ENCODE measurements at places on chromosomes 3 and 15.

- no peak for DNase-seq
These were observed 373.5 kb downstream of the SHQ1 start for GRCh38 chr3:72474775-72475174.

DNA sequence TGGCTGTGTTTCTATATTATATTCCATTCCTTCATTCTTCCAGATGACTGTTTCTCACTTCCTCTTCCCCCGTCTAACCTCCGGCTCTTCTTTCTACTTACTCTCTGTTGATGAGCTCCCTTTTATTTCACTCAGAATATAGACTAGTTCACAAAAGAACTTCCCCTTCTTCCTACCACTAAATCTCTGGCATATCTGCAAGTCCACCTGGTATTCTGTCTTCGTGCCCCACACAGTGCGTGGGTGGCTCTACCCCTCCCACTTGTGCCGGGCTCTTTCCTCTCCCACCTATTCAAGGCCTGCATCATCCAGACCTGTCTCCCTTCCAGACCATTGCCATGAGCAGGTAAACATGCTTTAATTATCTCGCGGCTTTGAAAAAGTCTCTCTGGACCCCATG, 73.0 kb downstream of the SCN10A start:
- DNase-seq = no peak

GRCh38 chr3:58471025-58471887, 20.6 kb upstream of the KCTD6 start:
- DNase-seq = peak; percentile 15

DNA sequence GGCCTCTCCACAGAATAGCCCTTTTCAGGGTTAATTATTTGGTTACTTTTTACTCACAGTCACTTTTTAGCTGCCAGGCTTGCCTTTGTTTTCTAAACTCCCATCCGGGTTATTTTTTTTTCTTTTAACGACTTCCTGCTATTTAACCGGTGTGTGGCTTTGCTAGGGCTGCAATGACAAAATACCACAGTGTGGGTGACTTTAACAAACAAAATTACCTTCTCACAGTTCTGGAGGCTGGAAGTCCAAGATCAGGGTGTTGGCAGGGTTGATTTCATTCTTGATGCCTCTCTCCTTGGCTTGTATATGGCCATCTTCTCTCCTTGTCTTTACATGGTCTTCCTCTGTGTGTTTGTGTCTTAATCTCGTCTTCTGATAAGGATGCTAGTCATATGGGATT, 91.5 kb downstream of the IL1RAP start:
- no peak for DNase-seq

DNA sequence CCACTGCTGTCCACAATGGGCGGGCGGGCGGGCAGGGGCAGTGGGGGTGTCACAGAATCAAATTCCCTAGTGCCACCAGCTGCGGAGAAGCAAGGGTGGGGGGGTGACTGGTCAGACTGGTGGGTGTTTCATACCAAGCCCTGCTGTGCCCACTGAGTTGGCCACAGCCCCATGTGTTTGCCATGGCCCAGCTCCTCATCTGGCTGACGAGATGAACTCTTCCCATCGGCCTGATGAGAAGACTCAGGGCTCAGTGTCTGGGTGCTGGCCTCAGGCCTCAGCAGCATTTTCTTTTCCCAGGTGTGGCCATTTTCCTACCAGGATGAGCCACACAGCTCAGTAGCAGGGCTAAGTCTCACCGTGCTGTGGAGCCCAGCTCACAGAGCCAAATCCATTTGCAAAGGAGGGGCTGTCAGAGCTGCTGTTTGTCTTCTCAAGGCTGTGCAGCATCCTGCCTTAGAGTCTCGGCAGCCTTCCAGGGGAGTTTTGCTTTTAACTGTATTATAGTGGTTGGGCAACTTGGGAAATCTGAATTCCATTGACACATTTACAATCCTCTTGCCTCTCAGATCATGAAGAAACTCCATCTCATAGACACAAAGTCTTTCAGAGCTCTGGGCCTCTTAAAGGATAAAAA, 176.8 kb downstream of the ABHD5 start:
- DNase-seq = no peak

- DNase-seq = no peak
These were observed 63.8 kb upstream of the ABHD2 start for GRCh38 chr15:89024418-89024817.

DNA sequence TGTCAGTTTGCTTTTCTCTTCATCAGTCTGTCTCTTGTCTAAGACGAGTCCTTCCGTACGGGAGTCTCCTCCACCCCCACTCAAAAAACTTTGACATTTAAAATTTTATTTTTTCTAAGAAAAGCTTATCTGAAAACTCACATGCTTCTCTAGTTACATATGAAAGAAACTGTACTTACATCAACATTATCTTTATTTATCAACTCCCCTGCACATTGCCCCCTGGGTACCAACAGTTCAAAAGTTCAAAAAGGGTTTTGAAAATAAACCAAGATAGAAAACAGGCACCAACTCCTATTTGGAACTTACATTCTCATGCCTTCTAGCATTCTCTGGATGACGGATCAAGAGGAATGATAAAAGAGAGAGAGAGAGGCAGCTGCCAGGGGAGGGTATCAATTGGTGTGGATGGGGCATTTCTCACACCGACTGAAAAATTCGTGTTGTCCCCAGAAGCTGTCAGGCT, 182.5 kb downstream of the FOXP1 start:
- no peak for DNase-seq

DNA sequence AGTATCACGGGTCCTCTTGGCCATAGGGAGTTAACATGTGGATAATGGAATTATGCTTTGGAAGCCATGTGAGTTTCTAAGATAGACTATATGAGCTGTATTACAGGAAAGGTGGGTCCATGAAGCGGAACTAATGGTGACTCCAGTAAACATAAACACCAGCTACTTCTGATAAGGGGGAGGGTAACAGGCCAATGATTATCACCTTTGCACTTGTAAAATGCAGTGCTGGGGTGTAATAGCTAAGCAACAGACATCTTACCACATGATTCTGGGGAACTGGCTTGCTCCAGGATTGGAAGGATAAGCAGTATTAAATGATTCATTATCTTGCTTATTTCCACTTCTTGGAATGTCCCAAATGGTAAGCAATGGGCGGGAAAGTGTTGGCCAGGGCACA, 61.4 kb upstream of the CD47 start:
- DNase-seq = no peak

- no peak for DNase-seq
These were observed 19.5 kb upstream of the COMMD2 start for GRCh38 chr3:149771652-149772271.

Measured in activated T-helper 1 cell treated with Interleukin-2 at 50 U/mL for 16 hours (primary cell).